ENCODE measurements at places on chromosomes 1 and 21.

DNA sequence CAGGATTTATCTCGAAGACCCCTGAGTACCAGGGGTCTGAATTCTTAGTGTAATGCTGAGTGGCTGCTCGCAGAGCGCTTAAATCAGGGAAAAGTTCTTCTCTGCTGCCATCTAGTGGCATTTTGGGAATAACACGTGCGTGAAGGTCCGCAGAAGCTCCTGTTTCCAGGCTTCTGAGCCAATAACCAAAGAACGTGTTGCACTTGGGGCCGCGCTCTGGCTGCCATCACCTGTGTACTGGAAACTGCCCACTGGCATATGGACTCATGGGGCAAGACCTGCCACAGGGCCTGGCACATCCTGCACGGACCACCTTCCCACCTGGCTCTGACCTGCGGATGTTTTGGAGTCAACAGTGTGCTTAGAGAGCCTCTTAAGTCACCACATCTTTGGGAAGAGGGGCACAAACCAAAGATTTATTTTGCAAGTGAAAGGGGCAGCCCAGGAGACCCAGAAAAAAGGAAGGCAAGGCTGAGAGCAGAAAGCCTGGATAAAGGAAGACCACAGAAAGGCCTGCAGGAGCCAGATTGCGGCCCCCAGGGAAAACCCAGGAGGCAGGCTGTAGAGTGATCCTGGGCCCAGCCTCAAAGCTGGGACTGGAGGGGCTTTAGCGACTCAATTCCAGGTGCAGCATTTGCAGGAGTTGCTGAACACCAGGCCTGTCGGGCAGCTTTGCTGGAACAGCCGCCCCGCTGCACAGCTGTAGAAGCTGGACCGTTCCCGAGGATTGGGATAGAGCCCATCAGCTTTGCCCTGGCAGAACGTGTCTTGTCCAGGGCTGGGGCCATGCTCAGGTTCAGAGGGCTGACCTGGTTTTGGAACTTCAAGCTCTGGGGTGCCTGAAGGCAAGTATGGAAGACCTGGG, 13.0 kb downstream of the CHIT1 start:
- peak; percentile 30 for DNase-seq

DNA sequence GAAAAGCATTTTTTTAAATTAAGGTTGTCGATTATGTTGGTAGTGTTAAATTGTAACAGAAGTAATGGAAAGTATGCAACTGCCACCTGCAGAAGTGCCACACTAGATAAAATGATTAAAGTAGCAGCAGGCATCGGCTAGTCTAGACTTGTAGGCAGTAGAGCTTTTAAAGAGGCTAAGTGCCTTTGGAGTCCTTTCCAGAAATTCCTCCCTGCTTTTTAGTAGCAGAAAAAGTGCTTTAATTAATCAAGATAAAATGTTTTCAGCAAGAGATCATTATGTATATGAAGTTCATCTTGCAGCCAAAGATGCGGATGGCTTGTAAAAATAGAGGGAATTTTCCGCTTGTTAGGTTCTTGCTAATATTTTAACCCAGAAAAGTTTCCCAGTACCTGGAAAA, 87.1 kb upstream of the LRRC8D start:
- no peak for DNase-seq

DNA sequence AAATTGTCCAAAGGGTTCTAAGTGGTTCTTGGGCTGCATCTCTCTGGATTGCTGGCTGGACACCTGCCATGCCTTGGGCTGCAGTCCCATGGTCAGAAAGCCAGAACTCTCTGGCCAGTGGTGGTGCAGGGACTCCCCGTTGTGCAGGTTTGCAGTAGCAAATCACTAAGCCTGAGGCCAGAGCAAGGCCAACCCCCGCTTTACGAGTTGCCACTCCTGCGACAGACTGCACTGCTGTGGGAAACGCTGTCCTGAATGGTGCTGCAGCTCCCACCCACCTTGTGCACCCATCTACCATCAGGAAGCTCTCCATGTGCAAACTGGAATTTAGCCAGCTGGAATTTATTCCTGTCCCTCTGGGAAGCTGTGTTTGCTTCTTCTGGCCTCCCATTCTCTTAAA, 45.7 kb downstream of the LHX4 start:
- DNase-seq, result no peak

GRCh38 chr21:39927304-39927886, 60.2 kb downstream of the PCP4 start:
- no peak for DNase-seq

- DNase-seq, result no peak
Measured at GRCh38 chr1:115364780-115365155, 26.7 kb upstream of the NGF start.

DNA sequence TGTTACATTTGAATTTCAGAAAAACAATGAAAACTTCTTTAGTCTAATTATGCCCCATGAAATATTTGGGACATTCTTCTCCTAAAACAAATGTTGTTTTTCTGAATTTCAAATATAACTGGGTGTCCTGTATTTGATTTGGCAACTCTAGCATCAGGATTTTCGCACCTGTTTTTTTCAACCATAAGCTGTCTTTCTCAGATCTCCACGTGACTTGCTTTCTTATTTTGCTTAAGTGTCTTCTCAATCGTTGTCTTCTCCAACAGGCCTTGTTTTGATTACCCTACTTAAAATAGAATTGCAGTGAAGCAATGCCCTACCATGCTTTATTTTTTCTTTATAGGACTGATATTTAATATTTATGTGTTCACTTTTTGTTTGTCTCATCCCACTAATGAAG, 752.8 kb upstream of the RGS18 start:
- DNase-seq, result no peak

DNA sequence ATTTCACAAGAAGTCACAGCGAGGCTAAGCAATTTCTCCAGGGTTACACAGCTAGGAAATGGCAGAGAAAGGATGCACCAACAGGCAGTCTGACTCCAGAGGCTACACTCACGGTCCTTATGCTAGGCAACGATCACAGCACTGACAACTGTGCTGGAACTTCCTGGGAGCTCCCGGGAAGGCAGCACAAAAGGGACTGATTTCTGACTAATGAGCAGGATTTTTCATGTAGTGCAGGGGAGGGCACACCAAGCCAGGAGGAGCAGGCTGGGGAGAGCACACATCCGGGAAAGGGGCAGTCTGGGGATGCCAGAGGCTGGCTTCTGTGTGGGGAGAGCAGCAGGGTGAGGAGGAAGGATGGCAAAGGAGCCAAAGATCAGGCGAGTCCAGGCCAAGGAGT, 486.7 kb downstream of the OMA1 start:
- DNase-seq, result no peak

- no peak for DNase-seq
Measured at GRCh38 chr1:65063025-65063424, 85.0 kb upstream of the AK4 start.

DNA sequence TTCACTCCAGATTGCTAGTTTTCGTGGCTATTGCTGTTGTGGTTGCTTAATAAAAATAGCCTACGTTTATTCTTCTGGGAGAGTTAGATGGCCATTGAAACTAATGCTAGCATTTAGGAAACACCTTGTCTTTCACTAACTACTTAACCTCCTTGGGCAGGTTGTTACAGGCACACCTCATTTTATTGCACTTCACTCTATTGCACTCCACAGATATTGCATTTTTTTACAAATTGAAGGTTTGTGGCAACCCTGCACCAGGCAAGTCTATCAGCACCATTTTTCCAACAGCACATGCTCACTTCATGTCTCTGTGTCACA, 11.3 kb upstream of the MARK1 start:
- DNase-seq, result no peak

DNA sequence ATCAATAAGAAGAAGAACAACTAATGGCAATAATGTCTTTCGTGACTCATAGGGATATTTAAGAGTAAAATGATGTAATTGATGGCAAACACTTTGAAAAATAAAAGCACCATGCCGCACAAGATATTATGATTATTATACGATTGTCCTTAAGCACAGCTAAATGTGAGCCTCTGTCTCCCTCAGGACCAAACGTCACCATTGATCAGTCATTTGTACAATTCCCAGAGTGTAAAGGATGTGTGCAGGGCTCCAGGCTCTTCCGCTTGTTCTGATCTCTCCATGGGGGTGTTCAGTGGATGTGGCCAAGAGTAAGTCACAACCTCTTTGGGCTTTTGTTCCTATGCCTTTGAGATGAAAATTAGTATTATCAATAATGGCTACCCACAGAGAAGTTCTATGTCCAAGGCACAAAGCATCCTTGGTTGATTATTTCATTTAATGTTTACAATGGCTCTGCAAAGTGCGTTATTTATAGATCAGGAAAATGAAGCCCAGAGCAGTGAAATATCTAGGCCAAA, 17.7 kb upstream of the C1orf87 start:
- no peak for DNase-seq

GRCh38 chr1:186900539-186901237, 71.9 kb downstream of the PLA2G4A start:
- DNase-seq, result no peak

GRCh38 chr1:207048041-207048440, 3.0 kb downstream of the YOD1 start:
- no peak for DNase-seq

GRCh38 chr1:4794020-4794780, 139.8 kb downstream of the AJAP1 start:
- DNase-seq, result no peak

DNA sequence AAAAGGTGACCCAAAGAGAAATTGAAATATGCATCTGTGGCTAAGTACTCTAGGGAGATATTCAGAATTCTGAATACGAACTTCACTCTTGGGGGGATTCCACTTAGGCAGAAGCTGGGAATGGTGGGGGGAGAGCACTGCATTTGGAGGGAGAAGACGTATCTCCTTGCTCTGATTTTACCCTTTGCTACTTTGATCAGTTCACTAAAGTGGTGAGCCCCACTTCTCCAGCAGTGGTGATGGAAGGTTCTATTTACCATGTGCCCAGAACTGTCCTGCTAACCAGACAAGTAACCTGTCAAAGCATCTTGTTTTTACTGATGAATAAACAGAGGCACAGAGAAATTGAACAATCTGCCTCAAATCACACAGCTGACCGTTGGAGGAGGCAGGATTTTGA, 483.4 kb downstream of the SIPA1L2 start:
- DNase-seq, result no peak

DNA sequence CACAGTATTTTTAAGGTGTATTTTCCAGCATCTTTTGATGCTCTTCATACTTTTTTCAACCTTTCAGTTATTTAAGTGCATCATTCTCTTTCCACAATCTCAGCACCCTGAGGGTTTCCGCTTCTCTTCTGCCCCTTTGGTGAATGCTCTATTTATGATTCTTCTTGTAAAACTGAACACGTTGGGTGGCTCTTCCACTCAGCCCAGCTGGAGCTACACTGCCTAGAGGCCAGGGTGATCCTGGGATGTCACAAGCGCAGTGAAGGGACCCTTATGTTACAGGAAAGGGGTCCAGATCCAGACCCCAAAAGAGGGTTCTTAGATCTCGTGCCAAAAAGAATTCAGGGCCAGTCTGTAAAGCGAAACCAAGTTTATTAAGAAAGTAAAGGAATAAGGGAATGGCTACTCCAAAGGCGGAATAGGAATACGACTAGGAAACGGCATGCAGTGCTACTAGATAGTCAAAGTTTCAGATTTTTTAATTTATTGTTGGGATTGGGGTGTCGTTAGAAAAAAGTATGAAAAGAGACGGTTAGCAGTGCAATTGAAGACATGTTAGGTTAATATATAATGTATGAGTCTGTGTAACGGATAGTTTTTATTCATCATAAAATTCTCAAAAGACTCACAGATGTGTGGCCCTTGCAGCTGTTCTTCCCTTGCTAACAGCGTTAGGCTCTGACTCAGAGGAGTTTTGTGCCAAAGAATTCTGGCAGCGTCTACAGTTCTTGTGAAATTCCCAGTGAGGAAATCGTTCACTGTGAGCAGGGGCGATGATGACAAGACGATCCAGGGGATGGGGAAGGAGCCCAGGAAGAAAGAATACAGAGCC, 14.4 kb upstream of the ERVH48-1 start:
- DNase-seq, result no peak

GRCh38 chr21:38741092-38741949, 64.4 kb upstream of the ETS2 start:
- no peak for DNase-seq

DNA sequence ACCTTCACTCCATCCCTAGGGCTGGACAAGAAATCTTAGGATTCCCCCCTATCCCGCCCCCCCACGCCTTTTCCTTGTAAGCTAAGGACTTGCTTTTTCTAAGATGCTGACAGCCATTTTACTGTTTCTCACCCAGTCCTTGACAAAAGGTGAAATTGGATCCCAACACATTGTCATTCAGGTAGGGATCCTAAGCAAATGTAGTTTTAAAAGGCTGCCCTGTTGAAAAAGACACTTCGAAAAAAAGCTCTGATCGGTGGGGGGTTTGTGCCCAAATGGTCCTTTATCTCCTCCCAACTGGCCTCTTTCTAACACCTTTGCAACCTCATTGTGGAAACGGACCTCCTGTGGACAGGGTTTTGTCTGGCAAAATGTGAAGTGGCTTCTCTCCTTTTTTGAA, 2.9 kb downstream of the CACHD1 start:
- no peak for DNase-seq

- DNase-seq, result no peak
Measured at GRCh38 chr1:223737342-223737741, 25.0 kb downstream of the CAPN2 start.

GRCh38 chr1:159505676-159506075, 30.1 kb downstream of the OR10J5 start:
- DNase-seq, result no peak

DNA sequence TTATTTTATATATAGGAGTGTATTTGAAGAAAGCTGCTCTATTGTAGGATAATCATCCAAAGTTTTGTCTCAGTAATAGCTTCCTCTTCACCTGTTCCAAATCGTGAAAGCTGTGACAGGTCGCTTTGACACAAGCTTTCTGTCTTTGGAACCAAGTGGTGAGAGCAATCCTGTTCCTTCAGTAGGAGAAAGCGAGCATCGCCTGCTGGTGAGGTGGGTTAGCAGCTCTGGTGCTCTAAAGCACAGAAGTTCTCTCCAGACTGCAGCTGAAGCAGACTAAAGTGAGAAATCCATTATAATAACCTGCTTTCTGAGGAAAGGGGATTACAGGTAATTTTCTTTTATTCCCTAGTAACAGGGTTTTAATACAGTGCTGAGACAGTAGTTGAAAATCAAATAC, 803.8 kb downstream of the ADGRL2 start:
- no peak for DNase-seq

- no peak for DNase-seq
Measured at GRCh38 chr1:221612047-221612777, 129.7 kb downstream of the DUSP10 start.

DNA sequence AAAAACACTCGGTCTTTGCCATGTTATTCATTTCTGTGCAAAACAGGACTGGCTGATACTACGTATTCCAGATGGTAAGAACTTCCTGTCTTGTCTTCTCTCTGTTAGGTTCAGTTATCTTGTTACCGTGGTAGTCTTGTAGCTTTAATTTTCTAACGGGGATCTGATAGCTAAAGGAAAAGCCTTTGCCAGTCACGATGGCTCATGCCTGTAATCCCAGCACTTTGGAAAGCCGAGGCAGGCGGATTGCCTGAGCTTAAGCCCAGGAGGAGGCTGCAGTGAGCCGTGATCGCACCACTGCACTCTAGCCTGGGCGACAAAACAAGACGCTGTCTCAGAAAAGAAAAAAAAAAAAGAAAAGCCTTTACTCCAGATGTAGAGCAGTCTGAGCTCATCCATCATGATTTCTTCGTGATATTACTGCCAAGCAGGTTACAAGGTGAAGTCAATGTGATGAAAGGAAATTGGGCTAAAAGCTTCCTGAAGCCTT, 11.1 kb upstream of the MSTO1 start:
- DNase-seq, result no peak

Data from stimulated activated CD4-positive, alpha-beta T cell treated with anti-CD3 and anti-CD28 coated beads, Interleukin-4, amount 100 ng/mL, for 1 hour (primary cell).